ENCODE measurements at places on chromosomes 16 and 17.

- DNase-seq, result no peak
Measured at GRCh38 chr17:57338257-57338914, 82.1 kb downstream of the MSI2 start.

DNA sequence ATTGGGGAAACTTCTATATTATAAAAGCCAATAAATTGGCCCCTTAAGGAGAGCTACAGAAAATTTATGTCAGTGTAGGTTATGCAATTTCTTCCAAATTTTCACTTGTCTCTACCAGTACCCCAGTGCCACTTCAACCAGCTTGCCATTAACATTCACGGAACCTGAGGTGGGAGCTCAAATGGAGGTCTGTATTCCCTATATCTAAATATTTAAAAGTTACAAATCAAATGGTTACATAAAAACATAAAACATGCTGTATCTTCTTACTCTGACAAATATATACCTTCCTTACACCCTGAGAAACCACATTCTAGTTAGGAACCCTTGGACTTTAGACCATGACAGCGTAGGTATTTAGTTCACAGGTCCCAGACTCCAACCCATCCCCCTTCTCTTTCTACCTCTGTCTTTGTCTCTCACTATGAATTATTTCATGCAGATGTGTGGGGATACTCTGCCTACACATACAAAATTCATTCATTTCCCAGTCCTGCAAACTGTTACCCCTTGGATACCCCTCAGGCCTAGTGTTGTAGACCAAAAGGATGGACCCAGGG is 127.8 kb upstream of the PMFBP1 start:
- DNase-seq, result no peak

GRCh38 chr17:61466246-61466645 is 14.0 kb downstream of the TBX4 start:
- no peak for DNase-seq

DNA sequence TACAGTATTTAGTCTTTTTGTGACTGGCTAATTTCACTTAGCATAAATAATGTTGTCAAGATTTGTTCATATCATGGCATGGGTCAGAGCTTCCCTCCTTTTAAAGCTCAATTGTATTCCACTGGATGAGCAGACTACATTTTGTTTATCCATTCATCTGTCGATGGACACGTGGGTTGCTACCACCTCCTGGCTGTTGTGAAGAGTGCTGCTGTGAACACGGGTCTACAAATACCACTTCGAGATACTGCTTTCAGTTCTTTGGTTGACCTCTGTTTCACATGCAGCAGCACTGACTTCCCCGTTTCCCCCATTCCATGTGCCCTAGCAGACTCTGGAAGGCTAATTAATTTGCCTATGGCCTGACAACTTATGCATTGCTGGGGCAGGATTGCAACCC is 285.4 kb downstream of the SHISA9 start:
- DNase-seq, result no peak

GRCh38 chr16:53852678-53853077 is 148.7 kb downstream of the FTO start:
- no peak for DNase-seq

DNA sequence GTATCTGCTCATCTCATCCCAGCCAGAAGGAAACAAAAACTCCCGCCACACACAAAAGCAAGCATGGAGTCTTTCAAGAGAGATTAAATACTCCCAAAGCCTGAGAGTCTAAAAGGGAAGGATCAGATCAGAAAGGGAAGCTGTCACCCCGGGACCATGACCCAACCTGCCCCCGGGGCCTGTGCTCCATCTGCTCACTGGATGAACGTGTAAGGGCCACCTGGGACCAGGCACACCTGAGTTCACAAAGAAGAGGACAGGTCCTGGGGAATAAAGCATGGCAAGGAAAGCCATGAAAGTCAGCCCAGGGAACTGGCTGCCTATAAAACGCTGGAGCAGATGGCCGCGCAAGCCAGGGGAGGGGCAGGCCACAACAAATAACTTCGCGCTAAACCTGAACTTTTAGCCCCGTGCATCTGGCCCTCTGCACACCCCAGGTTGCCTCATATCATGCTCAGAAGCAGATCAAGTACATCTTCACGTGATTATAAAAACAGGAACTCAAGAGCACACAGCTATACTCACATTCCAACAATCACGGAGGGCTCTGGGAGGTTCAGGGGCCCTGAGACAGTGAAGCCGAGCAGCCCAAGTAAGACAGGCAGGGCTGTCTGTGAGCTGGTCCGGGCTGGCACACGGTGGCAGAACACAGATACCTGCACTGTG is 3.4 kb downstream of the TMEM11 start:
- no peak for DNase-seq

DNA sequence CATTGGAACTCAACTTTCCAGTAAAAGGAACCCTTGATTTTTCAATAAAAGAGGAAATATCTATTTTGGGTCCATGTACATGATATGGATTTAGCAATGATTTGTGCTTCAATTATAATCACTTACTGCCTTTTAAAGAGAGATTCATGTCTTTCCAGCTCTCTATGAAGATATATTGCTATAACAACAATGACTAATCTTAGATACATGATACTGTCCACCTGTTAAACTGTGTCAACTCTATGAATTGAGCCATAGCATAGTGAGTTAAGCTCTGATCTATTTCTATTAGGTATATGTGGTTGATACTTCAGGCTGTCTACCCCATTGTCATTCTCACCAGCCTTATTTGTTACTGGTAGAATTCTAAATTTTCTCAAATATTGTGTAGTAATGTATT is 15.0 kb upstream of the MPHOSPH6 start:
- no peak for DNase-seq

DNA sequence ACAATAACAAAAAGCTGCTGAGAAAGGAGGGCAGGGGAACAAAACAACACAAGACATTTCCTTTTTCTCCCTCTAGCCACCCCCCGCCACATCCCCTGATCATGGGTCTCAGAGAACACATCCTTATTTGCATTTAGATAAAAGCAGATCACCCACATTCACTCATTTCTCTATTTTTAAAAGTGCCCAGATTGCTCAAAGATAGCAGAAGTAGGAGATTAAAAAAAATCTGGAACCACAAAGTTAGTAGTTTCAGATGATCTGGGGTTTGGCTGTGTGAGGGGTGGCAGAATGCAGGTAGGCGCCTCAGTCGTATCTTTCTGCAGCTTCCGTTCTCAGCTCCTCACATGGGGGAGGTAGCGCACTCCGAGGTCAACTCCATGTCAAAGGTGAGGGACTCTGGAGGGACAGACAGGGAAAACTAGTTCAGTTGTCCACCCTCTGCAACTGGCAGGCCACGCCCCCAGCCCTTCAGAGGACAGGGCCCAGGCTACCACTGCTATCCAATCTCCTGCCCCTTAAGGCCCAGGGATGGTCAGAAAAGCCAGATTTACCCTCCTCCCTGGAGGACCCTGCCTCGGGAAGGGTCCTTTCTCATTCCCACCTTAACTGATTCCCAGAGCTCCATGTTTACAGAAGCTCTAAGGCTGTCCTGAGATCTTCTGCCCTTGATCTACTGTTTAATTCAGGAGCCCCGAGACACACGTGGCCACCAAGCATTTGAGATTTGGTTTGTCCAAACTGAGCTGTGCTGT is 27.3 kb downstream of the STAT5A start:
- no peak for DNase-seq

- DNase-seq, result no peak
Measured at GRCh38 chr16:89173174-89173921, 1.8 kb downstream of the CDH15 start.

- no peak for DNase-seq
Measured at GRCh38 chr16:4510131-4510530, 28.4 kb downstream of the CDIP1 start.

- no peak for DNase-seq
Measured at GRCh38 chr16:87580855-87581261, 21.4 kb upstream of the JPH3 start.

- DNase-seq, result no peak
Measured at GRCh38 chr16:53893731-53894435, 189.9 kb downstream of the FTO start.

DNA sequence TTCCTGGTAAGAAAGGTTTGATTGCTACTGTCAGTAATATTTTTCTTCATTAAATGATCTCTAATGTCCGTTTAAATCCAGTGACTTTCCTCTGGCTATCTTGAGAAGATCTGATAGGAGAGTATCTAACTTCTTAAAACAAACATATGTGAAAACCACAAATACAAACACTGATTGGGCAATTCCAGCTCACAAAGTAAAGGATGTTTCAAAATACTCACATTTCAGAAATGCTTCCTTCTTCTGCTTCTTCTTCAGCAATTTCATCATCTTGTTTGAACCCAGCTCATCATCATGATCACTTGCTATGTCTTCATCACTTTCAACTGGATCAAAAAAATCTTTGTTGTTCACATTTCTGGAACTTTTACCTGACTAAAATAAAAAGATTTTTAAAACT is 64.3 kb upstream of the RBL2 start:
- no peak for DNase-seq
